T-cell (primary cell): ENCODE measurements at places on chromosomes 6 and 20.
A peak's percentile ranks its signal among the peaks of the same experiment; 100 is the strongest.

DNA sequence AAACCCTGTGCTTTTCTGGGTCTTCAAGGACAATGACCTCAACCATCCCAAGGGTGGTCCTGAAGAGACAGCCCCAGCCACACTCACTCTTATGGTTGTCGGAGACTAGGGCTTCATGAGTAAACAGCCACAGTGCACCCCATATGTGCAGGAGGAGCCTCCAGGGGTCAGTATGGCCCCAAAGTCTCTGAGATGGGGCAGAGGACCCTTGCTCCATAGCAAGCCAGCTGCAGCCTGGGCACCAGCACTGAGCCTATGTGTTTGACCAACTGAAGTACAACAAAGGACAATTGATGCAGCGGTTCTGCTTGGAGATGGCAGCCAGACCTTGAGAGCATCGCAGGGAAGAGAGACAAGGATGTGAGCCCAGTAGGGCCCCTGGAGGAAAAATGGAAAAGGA is 112.2 kb downstream of the LRFN2 start:
- H3K27ac ChIP-seq = no peak overlapping the region
- no peak for DNase-seq
- no peaks in the 10 kb centered on the region for H3K36me3 ChIP-seq
- H3K27me3 ChIP-seq = no peaks in the 10 kb centered on the region
- H3K4me1 ChIP-seq = peaks cover 6% of the 10 kb centered on the region

- no peak for DNase-seq
- H3K4me1 ChIP-seq = no peaks in the 10 kb centered on the region
- H3K27me3 ChIP-seq = peaks cover 23% of the 10 kb centered on the region
- no peak within 1 kb of the TSS for H3K4me3 ChIP-seq
These were observed at the start of gene CLVS2 for GRCh38 chr6:122995921-122996793. TSS of gene CLVS2 (plus strand) at chr6:122996235. CDS start at chr6:122997778, 1,543 bp downstream.

DNA sequence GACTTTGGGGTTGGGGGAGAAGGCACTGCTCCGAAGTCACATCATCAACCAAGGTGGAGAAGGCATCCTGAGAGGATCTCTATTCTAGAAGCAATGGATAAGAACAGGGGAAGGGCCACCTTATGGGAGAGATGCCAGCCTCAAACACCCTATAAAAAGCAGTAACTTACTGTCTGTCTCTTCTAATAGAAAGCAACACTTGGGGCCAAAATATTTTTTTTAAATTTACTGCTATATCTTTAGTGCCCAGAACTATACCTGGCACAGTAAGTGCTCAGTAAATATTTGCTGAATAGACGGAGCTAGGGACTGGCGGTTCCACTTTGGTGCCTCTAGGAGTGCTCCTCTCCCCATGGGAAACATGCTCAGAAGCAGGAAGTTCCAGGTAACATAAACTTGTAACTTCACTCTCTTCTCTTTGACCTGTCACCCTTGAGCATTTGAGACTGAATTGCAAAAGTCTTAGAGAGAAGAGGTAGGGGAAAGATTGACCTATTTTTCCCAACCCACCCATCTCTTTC is 807 bp upstream of the OTOR start:
- no peaks in the 10 kb centered on the region for H3K4me1 ChIP-seq
- no peak overlapping the region for H3K27ac ChIP-seq
- H3K27me3 ChIP-seq = no peaks in the 10 kb centered on the region
- H3K4me3 ChIP-seq = no peak overlapping the region

DNA sequence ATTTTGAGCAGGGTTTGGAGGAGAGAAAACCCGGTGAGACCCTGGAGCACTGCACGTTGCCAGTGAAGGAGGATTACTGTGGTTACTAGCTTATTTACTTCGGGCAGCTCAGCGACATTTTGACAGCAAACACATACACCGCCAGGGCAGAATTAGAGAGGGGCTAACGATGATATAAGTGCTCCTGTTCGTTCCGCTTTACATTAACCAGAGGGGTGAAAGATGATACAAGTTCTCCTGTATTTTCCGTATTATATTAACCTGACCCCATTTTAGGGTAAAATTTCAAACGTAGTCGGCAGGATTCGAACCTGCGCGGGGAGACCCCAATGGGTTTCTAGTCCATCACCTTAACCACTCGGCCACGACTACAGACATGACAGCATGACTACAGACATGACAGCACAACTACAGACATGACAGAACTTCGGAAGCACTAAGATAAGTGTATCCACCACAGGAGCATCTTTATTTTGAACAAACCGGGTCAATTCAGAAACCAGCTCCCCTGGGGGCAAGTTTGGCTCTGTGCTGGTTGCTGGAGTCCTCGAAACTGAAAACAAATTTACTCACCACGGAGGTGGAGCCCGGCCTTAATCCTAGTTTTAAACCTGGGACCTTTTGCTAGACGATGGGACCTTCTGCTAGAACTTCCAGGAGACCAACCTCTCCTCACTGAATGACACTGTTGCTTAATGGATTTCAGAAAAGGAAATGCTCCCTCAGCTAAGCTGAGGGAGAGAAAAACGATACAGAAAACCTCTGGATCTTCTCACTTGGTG is 80.4 kb upstream of the ZNF184 start:
- no peak overlapping the region for H3K27ac ChIP-seq
- H3K4me3 ChIP-seq = no peak overlapping the region
- H3K36me3 ChIP-seq = no peaks in the 10 kb centered on the region
- no peaks in the 10 kb centered on the region for H3K4me1 ChIP-seq

DNA sequence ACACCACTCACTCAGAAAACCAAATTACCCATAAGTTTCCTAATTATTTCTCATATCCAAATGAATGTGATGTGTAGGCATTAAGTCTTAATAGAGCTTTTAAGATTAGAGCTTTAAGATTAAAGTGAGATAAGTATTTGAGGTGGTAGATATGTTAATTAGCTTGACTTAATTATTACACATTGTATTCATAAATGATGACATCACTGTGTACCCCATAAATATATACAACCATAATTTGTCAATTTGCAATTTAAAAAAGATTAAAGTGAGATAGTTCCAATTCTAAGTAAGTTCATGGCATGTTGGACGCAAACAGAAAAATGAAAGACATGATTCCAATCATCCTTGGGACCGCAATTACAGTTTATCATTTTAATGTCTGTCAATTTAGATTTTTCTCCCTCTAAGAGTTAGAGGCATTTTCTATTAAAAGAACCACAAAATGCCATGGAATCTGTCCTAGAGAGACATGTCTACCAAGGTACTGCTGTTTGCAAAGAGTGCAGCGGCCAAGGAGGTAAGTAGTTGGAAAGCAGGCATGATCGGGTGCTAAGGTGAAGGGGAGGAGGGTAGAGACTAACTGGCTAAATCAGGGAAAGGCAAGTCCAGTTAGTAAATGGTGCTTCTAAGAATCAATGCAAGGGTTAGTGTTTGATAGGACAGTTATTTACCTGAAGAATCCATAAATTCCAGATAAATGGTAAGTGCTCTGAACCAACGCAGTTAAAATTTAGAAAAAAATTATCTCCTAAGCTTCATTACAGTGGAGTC is 65.7 kb downstream of the CHD6 start:
- H3K4me3 ChIP-seq = no peak overlapping the region
- no peak for DNase-seq
- no peak overlapping the region for H3K27ac ChIP-seq
- no peaks in the 10 kb centered on the region for H3K27me3 ChIP-seq
- H3K36me3 ChIP-seq = peaks cover 5% of the 10 kb centered on the region

DNA sequence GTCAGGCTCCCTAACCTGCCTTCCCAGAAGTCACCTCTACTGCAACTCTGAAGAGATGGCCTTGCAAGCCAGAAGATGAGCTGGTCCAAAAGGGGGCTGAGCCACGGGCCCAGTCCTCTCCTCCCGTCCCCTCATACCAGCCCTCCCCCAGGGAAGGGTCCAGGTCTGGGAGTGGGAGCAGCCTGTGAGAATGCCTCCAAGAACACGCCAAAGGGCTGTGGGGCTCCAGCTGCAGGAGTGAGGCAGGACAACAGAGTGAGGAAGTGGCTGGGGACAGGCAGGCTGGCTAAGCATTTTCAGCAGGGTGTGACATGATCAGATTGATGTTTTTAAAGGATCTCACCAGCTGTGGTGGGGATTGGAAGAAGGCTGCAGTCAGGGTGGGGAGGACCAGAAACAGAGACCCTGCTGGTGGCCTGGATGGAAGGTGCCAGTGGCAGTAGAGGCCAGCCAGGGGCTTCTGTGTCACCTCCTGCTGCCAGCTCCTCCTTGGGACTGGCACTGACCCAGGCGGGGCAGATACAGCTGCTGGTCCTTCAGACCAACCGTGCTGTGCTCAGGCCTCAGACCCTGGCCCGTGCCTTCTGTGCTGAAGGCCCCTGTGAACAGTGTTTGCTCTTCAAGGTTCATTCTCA is 257.6 kb downstream of the NRN1 start:
- H3K27ac ChIP-seq = no peak overlapping the region
- H3K36me3 ChIP-seq = no peaks in the 10 kb centered on the region
- no peaks in the 10 kb centered on the region for H3K27me3 ChIP-seq

DNA sequence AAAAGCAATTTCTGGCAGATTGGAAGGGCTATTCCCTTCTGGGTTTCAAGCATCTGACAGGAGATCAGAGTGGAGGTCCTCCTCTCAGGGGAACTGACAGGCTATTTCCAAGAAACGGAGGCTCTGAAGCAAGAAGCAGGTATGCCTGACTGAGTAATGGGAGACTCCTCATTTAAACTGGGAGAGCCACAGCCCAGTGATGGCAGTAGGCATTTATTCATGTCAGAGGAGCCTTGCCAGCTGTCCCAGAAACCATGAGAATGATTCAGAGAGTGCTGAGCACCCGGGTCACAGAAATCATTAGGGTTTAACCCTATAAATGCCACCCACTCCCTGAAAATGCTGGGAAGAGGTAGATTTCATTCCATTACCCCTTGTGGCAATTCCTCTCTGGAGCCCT is 247.5 kb upstream of the RNF217 start:
- no peak overlapping the region for H3K27ac ChIP-seq
- no peak overlapping the region for H3K4me3 ChIP-seq
- no peaks in the 10 kb centered on the region for H3K27me3 ChIP-seq
- DNase-seq = no peak
- H3K4me1 ChIP-seq = no peaks in the 10 kb centered on the region

- H3K4me1 ChIP-seq = peaks cover 2% of the 10 kb centered on the region
- DNase-seq = no peak
- no peaks in the 10 kb centered on the region for H3K36me3 ChIP-seq
- H3K27me3 ChIP-seq = no peaks in the 10 kb centered on the region
These were observed 3.9 kb downstream of the GTF2H5 start for GRCh38 chr6:158172001-158172400.

GRCh38 chr6:55474382-55474781 is 104.6 kb downstream of the HMGCLL1 start:
- H3K4me3 ChIP-seq = no peak overlapping the region
- no peaks in the 10 kb centered on the region for H3K27me3 ChIP-seq

DNA sequence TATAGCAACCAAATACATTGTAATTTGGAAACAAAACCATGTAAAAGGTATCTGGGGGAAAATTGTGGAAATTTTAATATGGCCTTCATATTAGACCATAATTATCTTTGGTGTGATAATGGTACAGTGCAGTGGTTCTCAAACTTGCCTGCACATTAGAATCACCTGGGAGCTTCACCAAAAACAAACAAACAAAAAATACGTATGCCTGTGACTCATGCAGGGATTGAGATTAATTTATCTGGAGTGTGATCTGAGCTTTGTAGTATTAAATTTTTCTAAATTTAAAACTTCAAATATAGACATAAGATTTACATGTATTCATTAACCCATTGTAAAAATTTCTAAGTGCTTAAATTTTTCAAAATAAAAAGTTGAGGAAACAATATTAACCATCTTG is 31.5 kb downstream of the ARHGAP18 start:
- DNase-seq = no peak
- no peak overlapping the region for H3K27ac ChIP-seq
- peaks cover 3% of the 10 kb centered on the region for H3K4me1 ChIP-seq
- H3K27me3 ChIP-seq = no peaks in the 10 kb centered on the region
- H3K4me3 ChIP-seq = no peak overlapping the region
- H3K36me3 ChIP-seq = no peaks in the 10 kb centered on the region

- H3K27ac ChIP-seq = peak overlapping the region; percentile 97
- no peaks in the 10 kb centered on the region for H3K36me3 ChIP-seq
- DNase-seq = no peak
- H3K4me1 ChIP-seq = peaks cover 21% of the 10 kb centered on the region
- H3K27me3 ChIP-seq = no peaks in the 10 kb centered on the region
These were observed 1.1 kb downstream of the PPIL4 start for GRCh38 chr6:149544646-149545257.

DNA sequence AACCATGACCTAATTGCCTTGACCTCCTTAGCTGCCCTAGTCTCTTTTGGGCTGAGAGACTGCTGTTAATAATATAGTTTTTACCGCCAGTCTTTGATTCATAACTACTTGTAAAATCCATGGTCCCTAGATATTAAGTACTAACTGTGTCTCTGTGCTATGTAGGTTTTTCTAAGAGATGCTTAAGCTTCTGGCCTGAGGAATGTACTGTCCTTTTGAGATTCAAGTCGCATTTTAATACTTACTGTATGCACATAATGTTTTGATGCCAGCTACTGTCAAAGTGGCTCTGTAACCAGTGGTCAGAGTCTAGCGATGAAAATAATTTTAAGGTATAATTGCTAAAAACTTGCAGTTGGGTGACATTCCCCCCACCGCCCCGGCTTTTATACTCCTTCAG is 2.1 kb downstream of the AKAP12 start:
- no peak for DNase-seq
- peaks cover 10% of the 10 kb centered on the region for H3K27me3 ChIP-seq
- H3K27ac ChIP-seq = no peak overlapping the region
- H3K36me3 ChIP-seq = no peaks in the 10 kb centered on the region

- peak overlapping the region; percentile 92 for H3K4me3 ChIP-seq
- H3K27ac ChIP-seq = peak overlapping the region; percentile 99
- peaks cover 10% of the 10 kb centered on the region for H3K36me3 ChIP-seq
- no peak for DNase-seq
These were observed 338 bp downstream of the RWDD1 start for GRCh38 chr6:116571683-116572000.

GRCh38 chr6:108621117-108621516 is 60.4 kb downstream of the FOXO3 start:
- no peak overlapping the region for H3K27ac ChIP-seq
- H3K4me1 ChIP-seq = peaks cover 5% of the 10 kb centered on the region
- no peak overlapping the region for H3K4me3 ChIP-seq
- H3K27me3 ChIP-seq = no peaks in the 10 kb centered on the region

GRCh38 chr6:105484238-105485161 is 81.6 kb upstream of the PREP start:
- H3K4me3 ChIP-seq = no peak overlapping the region
- no peaks in the 10 kb centered on the region for H3K36me3 ChIP-seq
- no peaks in the 10 kb centered on the region for H3K27me3 ChIP-seq
- H3K4me1 ChIP-seq = no peaks in the 10 kb centered on the region
- H3K27ac ChIP-seq = peak overlapping the region; percentile 66

DNA sequence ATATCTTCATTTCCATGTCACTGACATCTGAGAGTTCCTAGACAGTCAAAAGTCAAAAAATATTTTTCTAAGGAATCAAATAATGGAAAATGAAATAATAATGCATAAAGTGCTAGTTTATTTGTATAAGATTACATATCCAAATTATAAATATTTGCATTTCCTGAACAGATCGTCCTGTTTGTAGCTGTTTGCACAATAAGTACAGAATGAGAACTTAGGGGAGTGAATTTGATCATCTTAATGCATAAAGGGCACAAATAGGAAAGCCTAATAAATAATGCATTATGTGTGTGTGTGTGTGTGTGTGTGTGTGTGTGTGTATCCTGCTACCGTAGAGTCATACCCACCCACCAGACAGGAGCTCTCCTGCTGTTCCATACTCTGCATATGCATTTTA is 521.0 kb upstream of the EPHA7 start:
- H3K27ac ChIP-seq = no peak overlapping the region
- no peak for DNase-seq
- no peak overlapping the region for H3K4me3 ChIP-seq
- H3K36me3 ChIP-seq = no peaks in the 10 kb centered on the region
- no peaks in the 10 kb centered on the region for H3K4me1 ChIP-seq
- no peaks in the 10 kb centered on the region for H3K27me3 ChIP-seq

- H3K27ac ChIP-seq = no peak overlapping the region
- H3K4me3 ChIP-seq = no peak overlapping the region
- peaks cover 15% of the 10 kb centered on the region for H3K27me3 ChIP-seq
- no peaks in the 10 kb centered on the region for H3K36me3 ChIP-seq
- peaks cover 14% of the 10 kb centered on the region for H3K4me1 ChIP-seq
These were observed 4.3 kb downstream of the SCUBE3 start for GRCh38 chr6:35218021-35218420.
